Bladder microvascular endothelial cell (primary cell): ENCODE measurements at places on chromosomes 3 and 15. TPM values are rescaled to one million over a fixed set of nuclear protein-coding genes. Genes with fewer than 3 reads are reported as not detected.

TRPC1 gene
- total RNA-seq: 4.2 and 10.8 TPM in 2 replicates

CXCR6 gene
- total RNA-seq: not detected in 2 replicates

SHC4 gene
- total RNA-seq: 0.16 and 0.57 TPM in 2 replicates

VEPH1 gene
- 19.4 and 24.0 TPM in 2 replicates for total RNA-seq

MESP1 gene
- total RNA-seq: 0.16 and 0.31 TPM in 2 replicates

GNAT1 gene
- not detected in 2 replicates for total RNA-seq

HRH1 gene
- total RNA-seq: 7.4 and 11.9 TPM in 2 replicates

ZNF662 gene
- 0.81 and 3.3 TPM in 2 replicates for total RNA-seq

DOCK3 gene
- total RNA-seq: under 0.01 TPM in 2 replicates

CPNE9 gene
- not detected in 2 replicates for total RNA-seq

CCR9 gene
- total RNA-seq: not detected in 2 replicates

RPP25 gene
- 10.6 and 11.2 TPM in 2 replicates for total RNA-seq

KBTBD13 gene
- under 0.01 TPM in 1 of 2 replicates, not detected in the other for total RNA-seq

FAM174B gene
- 5.3 and 46.7 TPM in 2 replicates for total RNA-seq

ATP13A4 gene
- 0.13 TPM in 1 of 2 replicates, not detected in the other for total RNA-seq

AGBL1 gene
- not detected in 2 replicates for total RNA-seq

LRRN1 gene
- total RNA-seq: not detected in 2 replicates

NIPA2 gene
- total RNA-seq: 52.9 and 74.0 TPM in 2 replicates

TGM5 gene
- not detected in 2 replicates for total RNA-seq

CNTN3 gene
- total RNA-seq: 0.44 TPM in 1 of 2 replicates, not detected in the other

PARP15 gene
- total RNA-seq: 0.32 and 0.38 TPM in 2 replicates

ROBO2 gene
- total RNA-seq: under 0.01 and 0.06 TPM in 2 replicates

IMPG2 gene
- 0.16 and 0.76 TPM in 2 replicates for total RNA-seq

CHRNA7 gene
- total RNA-seq: 0.81 and 1.1 TPM in 2 replicates

MKRN2OS gene
- not detected in 2 replicates for total RNA-seq

DIPK2A gene
- 26.6 and 37.2 TPM in 2 replicates for total RNA-seq

TGM4 gene
- 0.06 TPM in 1 of 2 replicates, not detected in the other for total RNA-seq

SEMA6D gene
- total RNA-seq: 4.0 and 8.5 TPM in 2 replicates

THSD4 gene
- 7.8 and 71.1 TPM in 2 replicates for total RNA-seq

MAP1A gene
- total RNA-seq: 0.31 and 0.32 TPM in 2 replicates

UBR1 gene
- total RNA-seq: 20.7 and 43.2 TPM in 2 replicates

ATG3 gene
- 63.1 and 70.5 TPM in 2 replicates for total RNA-seq

PLA2G4B gene
- total RNA-seq: 0.16 and 1.7 TPM in 2 replicates

HYAL1 gene
- total RNA-seq: 7.2 and 7.6 TPM in 2 replicates

MYRIP gene
- 11.6 and 16.4 TPM in 2 replicates for total RNA-seq

CEMIP gene
- 0.32 and 0.50 TPM in 2 replicates for total RNA-seq

P2RY14 gene
- total RNA-seq: not detected in 2 replicates

INSYN1 gene
- 0.13 and 0.16 TPM in 2 replicates for total RNA-seq

PDIA5 gene
- 56.2 and 84.5 TPM in 2 replicates for total RNA-seq

ADGRG7 gene
- total RNA-seq: not detected in 2 replicates

HTR3E gene
- not detected in 2 replicates for total RNA-seq

HIGD2B gene
- total RNA-seq: 0.16 TPM in 1 of 2 replicates, not detected in the other

ECE2 gene
- total RNA-seq: not detected in 2 replicates

NMNAT3 gene
- total RNA-seq: 0.81 and 1.5 TPM in 2 replicates

CCR8 gene
- not detected in 2 replicates for total RNA-seq

EPHA3 gene
- total RNA-seq: under 0.01 and 0.16 TPM in 2 replicates

TM4SF1 gene
- 1,004 and 1,541 TPM in 2 replicates for total RNA-seq

SETD2 gene
- total RNA-seq: 19.6 and 49.4 TPM in 2 replicates

GUCA1C gene
- total RNA-seq: not detected in 2 replicates

C3orf49 gene
- total RNA-seq: not detected in 2 replicates
